RKO (cell line): ENCODE measurements at places on chromosomes 4 and X.

DNA sequence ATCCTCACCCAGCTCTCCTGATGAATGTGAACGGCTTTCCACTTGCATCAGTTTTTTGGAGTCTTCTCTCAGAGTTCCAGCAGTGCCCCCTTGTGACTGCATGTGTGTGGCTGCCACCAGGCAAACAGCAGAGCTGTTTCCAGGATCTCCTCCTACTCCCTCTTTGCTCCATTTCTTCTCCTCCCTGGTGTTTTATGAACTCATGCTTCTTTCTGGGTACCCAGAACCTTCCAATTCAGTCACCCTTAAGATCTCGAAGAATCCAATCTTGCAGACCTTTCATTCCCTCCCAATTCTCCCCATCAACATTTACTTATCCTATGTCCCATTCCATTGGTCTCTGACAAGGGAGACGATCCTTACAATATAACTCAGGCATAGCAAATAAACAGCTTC, 6.8 kb upstream of the TCEANC start:
- peak; percentile 67 for DNase-seq

- DNase-seq, result peak; percentile 28
Measured at GRCh38 chr4:83905952-83906351, 370.0 kb downstream of the GPAT3 start.

DNA sequence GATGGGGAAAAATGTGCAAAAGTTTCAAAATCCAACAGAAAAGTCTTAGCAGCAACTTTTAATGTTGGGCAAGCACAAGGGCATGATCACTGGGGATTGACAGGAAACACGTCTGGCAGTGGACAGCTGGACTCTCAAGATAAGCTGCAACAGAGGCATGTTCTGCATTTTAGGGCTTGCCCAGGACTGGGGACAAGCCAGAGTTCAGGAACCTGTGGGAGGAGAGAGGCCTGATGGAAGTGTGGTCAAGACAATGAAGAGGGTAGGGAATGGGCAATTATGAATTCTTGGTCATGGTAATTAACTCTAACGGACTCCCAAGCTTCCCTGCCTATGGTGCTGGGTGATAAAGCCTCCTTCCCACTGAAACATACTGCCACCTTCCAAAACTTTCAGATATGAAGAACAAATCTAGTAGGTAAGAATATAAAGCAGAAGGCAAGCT, 48.4 kb downstream of the ANXA3 start:
- DNase-seq, result no peak

GRCh38 chrX:118633530-118633929, 93.9 kb upstream of the IL13RA1 start:
- no peak for DNase-seq

- no peak for DNase-seq
Measured at GRCh38 chrX:71177327-71177726, 32.7 kb downstream of the NLGN3 start.

DNA sequence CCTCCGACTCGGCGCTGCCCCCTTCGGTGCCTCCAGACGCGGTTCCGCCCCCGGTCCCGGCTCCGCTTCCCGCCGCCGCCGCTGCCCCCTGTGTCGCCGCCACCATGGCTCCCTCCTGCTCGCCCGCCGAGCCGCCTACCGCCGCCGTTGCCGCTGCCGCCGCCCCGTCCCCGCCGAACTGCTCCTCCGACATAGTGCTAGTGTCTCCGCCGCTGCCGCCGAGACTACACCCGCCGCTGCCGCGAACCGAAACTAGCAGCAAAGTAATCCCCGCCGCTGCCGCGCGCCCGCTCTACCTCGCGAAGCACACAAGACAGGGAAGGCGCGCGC, 340 bp downstream of the HNRNPD start:
- DNase-seq, result no peak

- DNase-seq, result no peak
Measured at GRCh38 chr4:114535725-114536124, 62.9 kb upstream of the UGT8 start.

DNA sequence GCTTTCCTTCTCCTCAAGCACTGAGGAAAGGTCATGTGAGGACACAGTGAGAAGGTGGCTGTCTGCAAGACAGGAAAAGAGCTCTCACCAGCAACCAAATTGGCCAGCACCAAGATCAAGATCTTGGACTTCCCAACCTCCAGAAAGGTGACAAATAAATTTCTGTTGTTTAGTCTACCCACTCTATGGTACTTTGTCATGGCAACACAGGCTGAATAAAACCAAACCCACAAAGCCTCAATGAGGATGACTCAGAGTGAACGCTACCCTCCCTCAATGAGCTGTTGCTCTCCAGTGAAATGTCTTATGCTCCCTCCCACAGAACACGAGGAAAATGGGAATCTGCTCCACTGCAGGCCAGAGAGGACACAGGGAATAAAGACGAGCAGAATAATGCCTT, 244.1 kb downstream of the RAB28 start:
- DNase-seq, result peak; percentile 16

DNA sequence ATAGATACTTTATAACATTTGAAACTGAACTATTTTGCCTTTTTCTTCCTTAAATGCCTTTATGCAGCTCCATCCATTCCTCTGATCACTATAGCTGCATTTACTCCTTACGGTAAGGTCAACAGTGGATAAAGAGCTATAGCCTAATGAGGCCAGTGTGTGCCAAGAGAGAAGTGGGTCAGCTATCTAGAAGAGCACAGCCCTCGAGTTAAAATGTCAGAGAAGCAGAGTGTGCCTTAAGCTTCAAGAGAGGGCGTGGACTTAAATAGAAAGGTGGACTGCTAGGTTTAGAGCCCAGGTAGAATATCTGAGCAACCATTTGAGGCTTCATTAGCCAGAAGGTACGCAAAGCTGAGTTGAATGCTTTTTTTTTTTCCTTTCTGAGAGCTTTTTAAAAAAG, 347.4 kb downstream of the BMPR1B start:
- DNase-seq, result no peak

GRCh38 chr4:161101881-161102280, 1061.9 kb downstream of the FSTL5 start:
- no peak for DNase-seq

GRCh38 chr4:123073650-123074049, 151.3 kb upstream of the NUDT6 start:
- no peak for DNase-seq

GRCh38 chrX:119758731-119759247, 401 bp downstream of the SOWAHD start:
- DNase-seq, result no peak

- DNase-seq, result no peak
Measured at GRCh38 chr4:5894266-5894665, 1.4 kb upstream of the CRMP1 start.

DNA sequence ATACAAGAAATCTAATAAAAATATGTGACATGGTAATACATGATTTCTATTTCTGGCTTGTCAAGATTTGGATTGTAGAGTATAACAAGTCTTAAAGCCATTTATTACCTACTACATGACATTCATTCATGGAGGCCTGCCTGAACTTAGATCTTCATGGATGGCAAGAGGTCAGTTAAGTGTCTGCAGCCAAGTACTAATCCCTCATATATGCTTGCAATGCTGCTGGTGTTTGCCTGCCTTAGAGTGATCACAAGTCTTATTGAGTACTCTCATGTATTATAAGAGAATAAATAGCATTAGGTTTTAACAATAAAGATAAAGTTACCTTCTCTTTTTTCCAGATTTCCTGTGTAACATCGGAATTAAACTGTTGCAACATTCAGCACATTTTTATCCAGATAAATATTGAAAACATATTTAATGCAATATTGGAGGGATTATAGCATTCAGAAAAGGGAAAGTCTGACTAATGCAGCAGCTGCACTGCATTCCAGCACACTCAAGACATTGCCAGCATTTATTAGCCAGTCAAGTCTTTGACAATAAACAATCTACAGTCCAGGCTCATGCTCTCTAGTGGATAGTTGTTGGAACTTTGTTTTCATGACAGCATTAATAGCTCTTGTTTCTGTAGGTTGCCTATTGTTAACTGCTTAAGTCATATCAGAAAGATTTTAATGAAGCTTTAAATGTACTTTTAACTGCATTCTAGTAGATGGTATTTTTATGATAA, 737.1 kb downstream of the FAT4 start:
- DNase-seq, result peak; percentile 65

- DNase-seq, result no peak
Measured at GRCh38 chr4:124044330-124044729, 647.7 kb downstream of the SPRY1 start.

- no peak for DNase-seq
Measured at GRCh38 chr4:85391589-85392410, 83.2 kb upstream of the ARHGAP24 start.

DNA sequence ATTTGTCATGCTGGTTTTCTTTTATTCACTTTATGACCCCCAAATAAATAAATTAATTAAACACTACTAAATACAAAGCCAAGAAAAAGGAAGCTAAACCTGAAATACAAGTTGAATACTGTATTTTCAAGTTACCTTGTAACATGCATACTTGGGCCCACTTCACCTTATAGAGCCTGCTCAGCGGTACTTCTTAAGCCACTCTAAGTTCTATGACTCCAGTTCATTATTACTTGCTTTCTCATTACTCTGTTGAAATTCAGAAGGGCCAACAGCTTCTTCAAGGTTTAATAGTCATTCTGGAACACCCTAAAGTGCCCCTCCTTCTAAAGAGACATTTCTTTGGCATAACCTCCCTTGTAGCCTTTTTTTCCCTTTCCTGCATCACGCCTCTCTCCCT, 844.5 kb downstream of the RPA4 start:
- DNase-seq, result no peak

- no peak for DNase-seq
Measured at GRCh38 chrX:107600366-107600765, 27.9 kb upstream of the PRPS1 start.

DNA sequence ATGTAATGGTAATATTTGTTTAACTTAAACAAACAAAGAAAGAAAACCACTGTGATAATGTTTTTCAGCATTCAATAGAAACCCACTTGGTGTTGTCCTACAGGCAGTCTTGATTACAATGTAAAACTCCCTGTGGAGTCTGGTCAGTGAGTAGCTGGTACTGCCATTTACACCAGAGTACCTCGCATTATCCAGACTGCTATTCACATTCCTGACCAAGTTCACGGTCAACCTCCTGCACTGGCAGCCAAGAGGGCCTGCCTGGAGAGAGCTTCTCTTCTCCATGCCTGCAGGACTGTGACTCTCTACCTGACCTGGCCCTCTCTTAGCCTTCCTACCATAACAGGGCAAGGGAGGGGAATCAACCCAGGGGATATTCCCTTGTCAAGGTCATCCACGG, 2.9 kb upstream of the LONRF3 start:
- no peak for DNase-seq

GRCh38 chrX:55919367-55920221, 202.0 kb downstream of the RRAGB start:
- no peak for DNase-seq

DNA sequence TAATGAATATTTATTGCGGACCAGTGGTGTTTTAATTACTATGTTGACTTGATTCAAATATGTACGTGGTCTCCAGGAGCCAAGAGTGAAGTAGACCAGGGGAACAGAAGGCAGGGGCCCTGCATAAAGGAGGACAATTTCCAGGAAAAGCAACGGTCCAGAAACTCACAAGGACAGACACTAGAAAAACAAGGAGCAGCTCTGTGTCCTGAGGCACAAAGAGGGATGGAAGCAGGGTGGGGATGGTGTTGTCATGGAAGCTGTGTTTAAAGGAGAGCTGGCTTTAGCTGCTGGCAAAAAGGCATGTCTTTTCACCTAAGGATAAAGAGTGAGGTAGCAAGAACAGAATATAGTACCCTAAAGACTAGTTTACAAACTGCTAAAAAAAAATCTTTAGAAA, 254.1 kb upstream of the TENM3 start:
- no peak for DNase-seq

GRCh38 chr4:3234171-3235029, 14.6 kb upstream of the MSANTD1 start:
- no peak for DNase-seq

- no peak for DNase-seq
Measured at GRCh38 chr4:163462556-163462955, 11.0 kb downstream of the TKTL2 start.
